ENCODE measurements at places on chromosomes 12 and 14.

DNA sequence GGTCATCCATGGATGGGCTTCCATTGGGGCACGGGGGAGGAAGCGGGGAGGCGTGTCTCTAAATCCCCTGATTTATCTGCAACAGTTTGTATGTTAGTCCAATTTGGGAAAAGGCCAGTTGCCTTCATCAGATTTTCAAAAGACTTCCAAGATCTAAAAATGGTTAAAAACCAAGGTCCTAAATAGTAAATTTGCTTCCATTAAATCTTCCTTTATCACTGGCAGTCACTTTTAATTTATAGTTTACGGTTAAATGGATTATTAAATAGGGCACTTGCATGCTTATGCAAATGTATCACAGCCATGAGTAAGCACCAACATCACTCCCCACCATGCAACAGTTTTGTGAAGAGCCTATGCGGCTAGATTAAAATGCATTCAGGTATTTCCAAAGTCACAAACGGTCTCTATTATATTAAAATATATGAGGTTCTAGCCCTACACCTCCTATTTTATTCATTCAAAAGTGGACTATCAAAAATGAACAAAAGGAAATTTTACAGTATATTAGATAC lies 108.2 kb upstream of the GPHB5 start:
- DNase-seq: no peak

- peak; percentile 88 for DNase-seq
Observed at GRCh38 chr14:68111097-68111852, 291.7 kb downstream of the RAD51B start.

GRCh38 chr12:31479516-31480210 lies 111.3 kb downstream of the DENND5B start:
- DNase-seq: no peak

DNA sequence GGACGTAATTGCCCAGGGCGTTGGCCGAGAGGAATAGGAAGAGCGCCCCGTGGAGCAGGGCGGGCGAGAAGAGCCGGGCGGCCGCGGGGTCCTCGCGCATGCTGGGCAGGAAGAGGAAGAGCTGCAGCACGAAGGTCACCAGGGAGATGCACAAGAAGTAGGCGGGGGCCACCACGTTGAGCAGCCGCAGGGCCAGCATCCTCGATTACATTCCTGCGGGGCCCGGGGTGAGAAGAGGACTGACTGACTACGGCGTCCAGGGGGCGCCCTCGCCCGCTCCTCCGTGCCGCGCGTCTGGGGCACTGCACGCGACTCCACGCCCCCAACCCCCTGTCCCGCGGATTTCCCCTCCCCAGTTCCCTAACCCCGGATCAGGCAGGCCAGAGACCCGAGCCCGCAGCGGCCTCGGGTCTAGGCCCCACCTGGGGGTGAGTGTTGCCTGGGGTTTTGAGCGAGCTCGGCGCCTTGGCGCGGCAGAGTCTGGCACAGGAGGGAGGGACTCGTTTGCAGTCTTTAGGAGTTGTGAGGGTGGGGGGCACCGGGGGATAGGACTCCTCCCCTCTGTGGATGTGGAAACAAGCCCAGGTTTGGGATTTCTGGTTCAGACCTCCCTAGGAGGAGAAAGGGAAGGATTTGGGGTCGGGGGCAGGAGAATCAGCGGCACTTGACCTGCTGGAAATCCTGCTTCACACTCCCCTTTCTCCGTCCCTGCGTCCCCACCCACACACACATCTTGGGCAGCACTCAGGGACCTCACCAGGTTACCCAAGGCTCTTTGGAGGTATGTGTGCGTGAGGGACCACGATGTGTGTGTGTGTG lies 1.8 kb downstream of the ZDHHC22 start:
- peak; percentile 80 for DNase-seq

DNA sequence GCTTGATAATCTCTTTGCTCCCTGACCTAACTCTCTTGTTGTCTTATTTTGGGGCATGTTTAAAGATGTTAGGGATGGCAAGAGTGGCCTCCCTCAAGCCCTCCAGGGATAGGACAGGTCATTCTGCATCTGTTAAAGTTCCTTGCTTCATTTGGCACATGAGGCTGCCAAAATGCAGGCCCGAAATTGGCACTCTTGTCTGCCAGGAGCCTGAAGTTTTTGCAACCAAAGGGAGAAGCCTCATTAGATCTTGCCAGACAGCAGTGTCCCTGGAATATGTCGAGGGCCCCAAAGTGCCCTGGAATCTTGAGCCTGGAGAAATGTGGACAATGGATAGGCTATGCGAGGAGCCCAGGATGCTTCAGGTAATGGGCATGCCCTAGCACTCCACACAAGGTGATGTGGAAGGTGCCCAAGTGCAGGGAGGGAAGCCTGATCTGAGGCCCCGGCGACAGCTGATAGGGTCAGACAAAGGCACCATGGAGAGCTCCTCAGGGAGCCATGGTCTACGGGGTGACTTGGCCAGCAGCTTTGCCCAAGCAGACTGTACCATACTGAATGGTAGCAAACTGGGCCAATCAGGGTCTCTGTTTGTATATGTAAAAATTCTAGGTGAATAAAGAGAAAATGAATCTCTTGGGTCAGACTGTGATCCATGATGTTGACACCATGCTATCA lies 173.0 kb upstream of the WSCD2 start:
- DNase-seq: no peak

GRCh38 chr12:1197264-1198018 lies 206.4 kb downstream of the ERC1 start:
- no peak for DNase-seq

DNA sequence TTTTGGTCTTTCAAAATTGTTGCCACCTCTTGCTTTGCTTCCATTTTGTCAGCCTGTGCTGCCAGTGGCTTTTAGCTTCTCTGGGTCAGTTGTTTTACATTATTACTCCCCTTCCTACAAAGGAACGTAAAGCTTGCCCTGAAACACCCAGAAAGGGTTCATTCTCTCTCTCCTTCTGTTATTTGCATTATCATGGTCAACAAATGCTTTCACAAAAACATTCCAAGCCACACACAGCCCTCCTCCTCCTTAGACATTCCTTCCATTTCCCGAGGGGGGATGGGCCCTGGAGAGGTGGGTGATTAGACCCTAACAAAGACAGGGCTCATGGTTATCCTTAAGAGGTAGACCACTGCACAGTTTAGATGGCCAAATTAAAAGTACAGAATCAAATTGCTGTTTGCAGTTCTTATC lies 60.4 kb upstream of the SINHCAF start:
- DNase-seq: no peak

- no peak for DNase-seq
Observed at GRCh38 chr12:53543539-53543938, 36.3 kb upstream of the NPFF start.

- no peak for DNase-seq
Observed at GRCh38 chr12:109130297-109131153, 14.1 kb downstream of the ACACB start.

DNA sequence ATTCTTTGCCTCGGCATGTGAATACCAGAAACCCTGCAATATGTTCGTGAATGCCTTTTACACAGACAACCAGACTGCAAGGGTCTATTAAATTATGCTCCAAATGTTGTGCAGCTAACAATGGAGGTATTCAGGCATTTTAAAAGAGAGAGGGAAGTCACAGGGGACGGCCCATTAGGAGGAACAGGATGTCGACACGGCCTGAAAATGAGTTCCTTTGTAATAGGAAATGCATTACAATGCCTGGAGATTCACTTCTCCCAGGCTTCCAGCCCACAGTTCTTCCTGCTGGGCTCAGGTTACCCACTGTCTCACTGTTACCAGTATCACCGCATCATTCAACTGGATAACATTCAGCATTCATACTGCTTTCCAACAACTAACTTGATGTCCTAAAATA lies 2.5 kb downstream of the DUSP6 start:
- peak; percentile 20 for DNase-seq

GRCh38 chr12:102326982-102327381 lies 129.3 kb upstream of the PMCH start:
- DNase-seq: no peak

DNA sequence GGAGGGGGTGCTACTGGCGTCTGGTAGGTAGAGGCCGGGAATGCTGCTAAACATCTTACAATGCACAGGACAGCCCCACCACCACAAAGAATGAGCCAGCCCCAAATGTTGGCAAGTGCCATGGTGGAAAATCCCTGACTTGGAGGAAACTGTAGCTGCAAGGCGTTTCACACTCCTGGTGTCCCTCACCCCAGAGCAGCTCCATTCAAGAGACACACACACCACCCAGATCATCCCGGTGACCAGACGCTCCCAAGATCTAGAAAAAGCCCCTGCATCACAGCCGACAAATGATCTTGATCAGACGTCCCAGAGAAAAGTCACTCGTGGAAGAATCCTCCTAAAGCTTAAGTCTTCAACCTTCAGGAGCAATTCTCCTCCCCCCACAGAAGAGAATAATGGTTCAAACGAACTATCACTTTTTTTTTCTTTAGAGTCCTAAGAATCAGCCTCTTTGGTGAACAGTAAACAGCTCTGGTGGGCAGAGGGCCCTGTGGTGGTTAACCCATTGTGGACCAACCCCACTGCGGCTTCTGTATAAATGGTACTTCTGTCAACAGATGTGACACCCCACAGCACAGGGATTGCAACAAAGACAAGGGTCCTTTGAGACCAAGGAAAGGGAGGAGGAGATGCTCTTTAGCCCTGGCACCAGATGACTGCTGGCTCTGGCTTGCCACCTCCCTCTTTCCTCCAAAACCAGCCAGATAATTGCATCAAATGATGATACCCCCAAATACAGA lies 2.7 kb downstream of the GLTP start:
- no peak for DNase-seq

- no peak for DNase-seq
Observed at GRCh38 chr14:81765651-81766275, 232.1 kb upstream of the SEL1L start.

GRCh38 chr14:90809530-90810312 lies 6.5 kb downstream of the TTC7B start:
- no peak for DNase-seq

- no peak for DNase-seq
Observed at GRCh38 chr12:113812411-113813228, 153.5 kb downstream of the RBM19 start.

DNA sequence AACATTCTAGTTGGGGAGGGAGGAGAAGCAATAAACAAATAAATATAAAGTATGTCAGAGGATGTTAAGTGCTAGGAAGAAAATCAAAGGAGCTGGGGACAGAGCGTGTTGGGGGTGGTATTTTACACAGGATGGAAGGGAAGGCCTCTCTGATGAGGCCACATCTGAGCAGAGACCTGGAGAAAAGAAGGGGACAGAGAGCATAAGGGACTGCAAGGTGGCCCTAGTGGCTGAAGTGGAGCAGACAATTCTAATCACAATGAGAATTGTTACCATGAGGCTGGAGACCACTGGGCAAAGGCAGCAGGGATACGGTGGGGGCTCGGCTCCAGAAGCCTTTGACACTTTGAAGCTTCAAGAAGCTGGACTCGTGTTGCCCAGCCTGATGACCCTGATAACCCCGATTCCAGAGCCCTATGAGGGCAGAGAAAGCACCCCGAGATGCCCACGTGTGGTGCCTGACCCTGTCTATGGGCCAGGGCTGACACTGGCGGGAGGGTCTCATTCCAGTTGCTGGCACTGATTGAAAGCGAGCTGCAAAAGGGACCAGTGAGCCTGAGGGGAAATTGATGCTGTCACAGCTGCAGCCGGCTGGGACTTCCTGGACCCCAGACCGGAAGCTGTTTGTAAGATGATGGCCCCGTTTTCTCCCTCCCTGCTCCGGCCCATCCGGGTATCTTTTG lies 169.1 kb downstream of the RBM19 start:
- DNase-seq: no peak

DNA sequence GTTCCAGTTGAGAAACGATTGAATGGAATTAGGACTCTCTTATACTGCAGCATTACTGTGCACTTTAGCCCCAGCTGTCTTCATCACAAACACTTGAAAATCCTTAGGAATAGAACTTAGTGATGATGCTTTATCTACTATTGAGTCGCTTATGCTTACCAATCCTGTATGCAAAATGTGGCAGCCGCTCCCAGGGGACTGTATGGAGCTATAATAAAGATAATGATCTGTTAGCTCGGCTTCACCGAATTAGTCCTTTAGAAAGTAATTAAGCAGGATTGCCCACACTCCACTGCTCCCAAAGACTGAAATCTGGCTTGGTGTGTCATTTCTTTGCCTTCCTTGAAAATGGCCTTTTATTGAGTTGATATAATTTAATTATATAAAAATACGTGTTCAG lies 10.6 kb downstream of the EML1 start:
- peak; percentile 80 for DNase-seq

GRCh38 chr14:57008534-57008933 lies 198.3 kb upstream of the OTX2 start:
- DNase-seq: no peak

DNA sequence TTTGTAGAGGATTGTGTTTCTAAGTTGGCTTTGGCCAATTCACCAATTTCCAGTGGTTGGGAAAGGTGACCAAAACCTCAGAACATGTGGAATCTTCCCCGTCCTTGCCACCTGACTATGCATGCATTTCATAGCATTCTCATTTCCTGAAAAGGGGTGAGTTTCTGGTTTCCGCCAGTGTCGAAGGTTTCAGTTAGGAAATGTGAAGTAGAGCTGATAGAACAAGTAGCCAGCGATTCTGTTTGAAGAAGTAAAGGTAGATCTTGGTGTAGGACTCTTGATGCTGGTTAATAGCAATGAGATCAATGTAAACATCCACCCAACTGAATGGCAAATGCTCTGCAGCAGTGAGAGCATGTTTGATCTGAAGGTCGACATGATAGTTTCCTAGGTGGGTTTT lies 15.9 kb downstream of the SMOC1 start:
- no peak for DNase-seq

- no peak for DNase-seq
Observed at GRCh38 chr12:119231774-119232173, 53.0 kb downstream of the HSPB8 start.

DNA sequence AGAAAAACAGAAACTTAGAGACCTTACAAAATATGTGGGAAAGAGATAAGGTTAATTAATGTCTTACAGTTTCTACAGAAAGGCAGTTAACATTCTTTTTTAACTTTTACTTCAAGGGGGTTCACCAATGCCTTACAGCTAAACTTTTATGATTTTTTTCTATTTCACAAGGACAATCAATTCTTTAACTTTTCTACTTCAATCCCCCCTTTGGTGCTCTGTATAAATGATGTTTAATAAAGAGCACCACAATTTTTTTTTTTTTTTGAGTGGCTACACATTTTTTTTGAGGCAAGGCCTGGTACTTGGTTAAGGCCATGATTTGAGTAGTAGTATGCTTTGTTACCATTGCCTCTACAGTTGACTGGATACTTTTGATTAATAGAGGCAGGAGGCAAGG lies 279.6 kb downstream of the PRKD1 start:
- no peak for DNase-seq

GRCh38 chr12:106220536-106220935 lies 27.3 kb downstream of the CKAP4 start:
- no peak for DNase-seq

Measured in DMS79 treated with DMSO at 0.1 percent for 48 hours (cell line).